Adrenal gland (tissue), 19 donors: ENCODE measurements at places on chromosomes 1 and 21. TPM values are rescaled to one million over a fixed set of nuclear protein-coding genes. Genes with fewer than 3 reads are reported as not detected.
A peak's percentile ranks its signal among the peaks of the same experiment; 100 is the strongest.

LCE3D gene
- not detected for total RNA-seq

DNA sequence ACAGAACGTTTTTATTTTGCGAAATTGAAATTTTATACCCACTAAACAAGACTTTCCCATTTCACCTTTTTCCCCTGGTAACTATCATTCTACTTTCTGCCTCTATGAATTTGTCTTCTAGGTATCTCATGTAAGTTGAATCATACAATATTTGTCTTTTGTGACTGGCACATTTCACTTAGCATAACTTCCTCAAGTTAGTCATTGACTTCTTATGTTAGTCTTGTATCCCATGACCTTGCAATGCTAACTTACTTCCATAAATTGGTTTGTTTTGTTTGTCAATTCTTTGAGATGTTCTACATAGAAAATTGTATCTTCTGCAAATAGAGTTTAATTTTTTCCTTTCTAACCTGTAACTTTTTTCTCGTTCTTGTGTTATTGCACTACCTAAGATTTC, 26.9 kb downstream of the SH3BP5L start:
- no peak for DNase-seq

GRCh38 chr1:8858112-8858668, 20.3 kb downstream of the ENO1 start:
- DNase-seq, result no peak

ADORA1 gene
- total RNA-seq, result 0.78 TPM

GRCh38 chr1:55443175-55443915, 228.2 kb upstream of the USP24 start:
- DNase-seq, result peak; percentile 85

DNAH14 gene
- 25.3 TPM for total RNA-seq

DNA sequence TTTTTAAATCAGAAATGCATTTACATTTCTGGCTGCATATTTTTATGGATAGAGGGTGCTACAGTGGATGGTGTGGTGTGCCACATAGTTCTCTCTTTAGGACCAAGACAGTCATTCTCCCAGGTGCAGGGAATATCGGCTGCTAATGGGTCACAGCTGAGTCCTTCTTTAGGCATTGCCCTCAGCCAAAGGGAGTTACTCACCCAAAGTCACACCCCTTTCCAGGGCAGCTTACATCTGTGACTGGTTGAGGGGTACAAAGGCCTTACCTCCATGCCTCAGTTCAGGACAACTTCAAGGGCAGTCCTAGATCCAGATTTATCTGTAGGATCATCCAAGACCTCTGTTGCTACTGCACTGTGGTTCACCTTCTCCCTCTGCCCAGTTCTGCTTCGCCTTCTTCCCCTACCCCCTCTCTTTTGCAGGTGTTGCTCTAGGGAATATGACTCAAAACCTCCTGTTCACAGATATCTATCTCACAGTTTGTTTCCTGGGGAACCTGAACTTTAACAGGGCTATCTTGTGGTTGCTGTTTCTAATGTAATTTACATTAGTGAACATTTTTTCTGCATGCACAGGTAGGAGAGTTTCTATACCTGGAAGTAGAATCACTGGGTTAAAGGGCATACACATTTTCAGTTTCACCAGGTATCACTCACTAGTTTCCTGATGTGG, 413.9 kb downstream of the RPS6KC1 start:
- DNase-seq, result no peak

COL8A2 gene
- 2.8 TPM for total RNA-seq

GRCh38 chr1:177915641-177916040, 54.2 kb downstream of the SEC16B start:
- no peak for DNase-seq

ZC3H12A gene
- 24.3 TPM for total RNA-seq

DNA sequence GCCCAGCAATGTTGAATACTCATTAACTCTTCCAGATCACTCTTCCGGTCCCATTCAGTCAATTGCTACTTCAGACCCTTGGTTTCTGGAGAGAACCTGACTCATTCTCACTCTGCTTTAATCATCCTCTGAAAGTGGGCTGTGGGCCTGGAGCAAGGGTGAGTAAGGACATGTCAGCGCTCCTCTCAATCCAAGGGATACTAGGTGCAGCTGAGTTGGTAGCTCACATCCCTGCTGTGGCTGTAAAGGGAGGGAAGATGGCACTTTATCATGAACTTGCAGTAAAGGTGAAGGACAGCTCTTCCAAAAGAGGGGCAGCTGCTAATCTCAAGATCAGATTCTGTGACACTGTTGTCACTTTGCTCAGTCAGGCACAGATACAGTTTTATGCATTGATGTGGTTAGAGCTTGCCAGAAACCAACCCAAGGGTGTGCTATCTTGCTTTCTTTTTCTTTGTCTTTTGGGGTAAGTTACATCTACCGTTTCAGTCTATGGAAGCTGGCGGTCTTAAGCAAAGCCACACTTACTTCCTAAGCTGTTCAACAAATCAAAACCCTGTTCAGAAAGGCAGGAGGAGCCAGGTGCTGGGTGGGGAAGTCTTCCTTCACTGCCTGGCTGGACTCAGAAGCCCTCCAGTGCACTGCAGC, 26.5 kb upstream of the NTPCR start:
- DNase-seq, result no peak

SMIM11 gene
- 6.1 TPM for total RNA-seq

- no peak for DNase-seq
These were observed 473.3 kb downstream of the NEGR1 start for GRCh38 chr1:71809085-71809484.

DNA sequence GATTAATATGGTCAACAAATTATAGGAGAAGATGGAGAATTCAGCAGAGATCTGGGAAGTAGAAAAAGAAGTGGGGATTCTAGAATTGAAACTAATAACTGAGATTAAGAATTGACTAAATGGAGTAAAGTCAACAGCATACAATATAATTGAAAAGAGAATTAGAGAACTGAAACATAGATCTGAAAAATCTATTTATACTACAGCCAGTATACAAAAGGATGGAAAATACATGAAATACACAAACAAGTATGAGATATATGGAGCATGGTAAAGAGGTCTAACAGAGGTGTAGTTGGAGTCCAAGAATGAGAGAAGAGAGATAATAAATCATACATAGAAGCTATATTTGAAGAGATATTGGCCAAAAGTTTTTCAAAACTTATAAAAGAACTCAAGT, 235.2 kb downstream of the FGGY start:
- no peak for DNase-seq

SSU72 gene
- total RNA-seq, result 90.3 TPM

DNA sequence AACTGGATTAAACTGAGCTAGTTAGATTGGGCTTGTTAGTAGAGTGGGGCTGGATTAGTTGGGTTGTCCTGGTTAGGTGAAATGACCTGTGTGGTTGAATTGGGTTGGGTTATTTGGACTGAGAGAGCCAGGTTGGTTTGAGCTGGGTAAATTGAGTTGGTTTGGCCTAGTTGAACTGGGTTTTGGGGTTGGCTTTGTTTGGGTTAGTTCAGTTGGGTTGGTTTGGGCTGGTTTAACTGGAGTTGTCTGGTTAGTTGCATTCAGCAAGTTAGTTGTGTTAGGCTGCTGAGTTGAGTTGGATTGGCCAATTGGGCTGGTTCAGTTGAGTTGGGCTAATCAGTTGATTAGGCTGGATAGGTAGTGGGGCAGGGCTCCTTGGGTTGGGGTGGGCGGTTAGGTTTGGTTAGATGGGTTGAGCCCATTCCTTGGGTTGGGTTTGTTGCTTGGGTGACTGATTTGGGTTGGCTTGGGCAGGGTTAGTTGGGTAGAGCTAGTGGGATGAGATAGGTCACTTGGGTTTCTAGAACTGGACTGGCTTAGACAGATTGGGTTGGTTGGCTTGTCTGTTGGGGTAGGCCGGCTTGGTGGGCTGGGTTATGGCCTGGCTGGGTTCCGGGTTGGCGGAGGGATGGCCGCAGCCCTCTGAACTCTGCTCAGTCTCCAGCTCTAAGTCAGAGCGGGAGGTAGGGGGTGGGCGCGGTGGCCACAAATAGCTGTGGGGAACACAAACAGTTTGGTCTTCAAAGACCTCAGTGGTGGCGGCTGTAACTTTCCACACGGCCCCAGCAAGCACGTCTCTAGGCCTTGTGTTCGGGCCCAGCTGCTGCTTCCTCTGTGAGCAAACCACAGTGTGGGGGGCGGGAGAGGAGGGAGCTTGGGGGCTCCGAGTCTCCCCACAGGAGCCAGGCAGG, 67.2 kb upstream of the RUNX3 start:
- DNase-seq, result no peak

AMY1A gene
- not detected for total RNA-seq

- DNase-seq, result peak; percentile 73
These were observed 107.5 kb upstream of the HOOK1 start for GRCh38 chr1:59707178-59707791.

GRCh38 chr1:221392453-221392852, 349.4 kb downstream of the DUSP10 start:
- peak; percentile 15 for DNase-seq

DNA sequence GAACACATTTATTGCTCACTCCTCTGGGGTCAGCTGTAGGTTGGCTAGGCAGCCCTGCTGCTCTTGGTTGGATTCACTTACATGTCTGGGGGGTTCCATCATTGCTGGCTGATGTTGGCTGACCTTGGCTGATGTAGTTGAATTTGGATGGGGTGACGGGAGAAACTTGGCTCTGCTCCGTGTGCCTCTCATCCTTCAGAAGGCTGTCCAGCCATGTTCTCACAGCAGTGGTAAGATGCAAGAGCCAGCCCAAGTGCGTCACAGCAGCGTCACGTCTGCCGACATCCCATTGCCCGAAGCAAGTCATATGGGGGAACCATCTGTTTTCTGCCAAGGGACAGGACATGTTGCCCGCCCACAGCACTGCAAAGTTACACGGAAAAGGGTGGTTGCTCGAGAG, 613.5 kb downstream of the MATN1 start:
- DNase-seq, result no peak

- DNase-seq, result no peak
These were observed 7.3 kb downstream of the CD244 start for GRCh38 chr1:160855181-160855981.

GRCh38 chr1:1616838-1617237, 1.5 kb downstream of the MIB2 start:
- DNase-seq, result no peak

DNA sequence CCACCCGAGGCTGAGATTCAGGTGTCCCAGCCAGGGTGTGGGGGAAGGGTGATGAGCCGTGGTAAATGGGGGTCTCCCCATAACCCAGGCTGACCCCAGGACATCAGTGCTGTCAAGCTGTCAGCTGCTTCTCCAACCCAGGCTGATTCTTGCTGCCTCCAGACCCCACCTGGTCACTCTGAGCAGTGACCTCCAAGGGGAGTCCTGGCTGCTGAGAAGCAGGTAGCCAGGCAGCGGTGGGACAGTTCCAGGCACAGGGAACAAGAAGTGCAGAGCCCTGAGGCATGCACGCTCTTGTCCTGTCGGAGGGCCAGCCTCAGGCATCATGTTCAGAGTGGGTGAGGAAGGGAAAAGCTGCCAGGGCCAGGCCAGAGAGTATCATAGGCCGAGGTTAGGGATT, 1.1 kb downstream of the ESPN start:
- DNase-seq, result no peak

GRCh38 chr21:40373761-40374160, 473.2 kb downstream of the DSCAM start:
- DNase-seq, result no peak

- no peak for DNase-seq
These were observed 108.7 kb downstream of the RGL1 start for GRCh38 chr1:183913567-183913993.
